ENCODE measurements at places on chromosomes 2 and 18. TPM values are rescaled to one million over a fixed set of nuclear protein-coding genes. Genes with fewer than 3 reads are reported as not detected.

GRCh38 chr2:187403568-187404260, 44.3 kb downstream of the CALCRL start:
- no peaks in the 10 kb centered on the region for H3K27me3 ChIP-seq
- H3K4me1 ChIP-seq, result no peaks in the 10 kb centered on the region
- no peaks in the 10 kb centered on the region for H3K36me3 ChIP-seq
- peak overlapping the region; percentile 84 for H3K27ac ChIP-seq
- peak overlapping the region; percentile 21 for H3K4me3 ChIP-seq
- peak; percentile 41 for DNase-seq

- peaks cover 17% of the 10 kb centered on the region for H3K36me3 ChIP-seq
- peaks cover 11% of the 10 kb centered on the region for H3K4me1 ChIP-seq
Observed at GRCh38 chr18:46401486-46402070, 255.4 kb downstream of the LOXHD1 start.

DNA sequence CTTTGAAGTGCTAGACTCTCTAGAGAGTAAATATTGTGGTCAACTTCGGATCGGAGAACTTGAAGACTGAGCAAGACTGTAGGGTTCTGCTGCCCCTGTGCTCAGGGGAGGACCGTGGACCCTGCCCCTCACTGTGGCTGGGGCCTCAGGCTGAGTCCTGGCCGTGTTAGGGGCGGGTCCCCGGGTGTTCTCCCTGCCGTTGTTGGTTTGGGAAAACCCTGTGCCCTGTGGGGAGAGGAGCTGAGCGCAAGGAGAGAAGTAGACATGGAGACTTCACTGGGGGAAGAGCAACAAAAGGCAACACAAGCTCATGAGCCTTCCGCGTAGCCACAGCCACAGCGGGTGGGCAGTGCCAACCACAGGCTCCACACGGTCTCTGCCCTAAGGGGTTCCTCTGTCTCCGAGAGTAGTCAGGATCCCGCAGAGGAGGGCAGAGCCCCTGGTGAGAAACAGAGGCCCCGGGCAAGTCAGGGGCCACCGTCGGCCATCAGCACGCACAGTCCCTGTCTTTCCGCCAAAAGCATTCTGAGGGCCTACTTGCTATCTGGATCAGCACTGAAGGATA, 53.1 kb downstream of the NTSR2 start:
- peaks cover 42% of the 10 kb centered on the region for H3K36me3 ChIP-seq
- no peak overlapping the region for H3K27ac ChIP-seq
- no peak for DNase-seq
- H3K4me1 ChIP-seq, result peaks cover 11% of the 10 kb centered on the region
- no peak overlapping the region for H3K4me3 ChIP-seq

DNA sequence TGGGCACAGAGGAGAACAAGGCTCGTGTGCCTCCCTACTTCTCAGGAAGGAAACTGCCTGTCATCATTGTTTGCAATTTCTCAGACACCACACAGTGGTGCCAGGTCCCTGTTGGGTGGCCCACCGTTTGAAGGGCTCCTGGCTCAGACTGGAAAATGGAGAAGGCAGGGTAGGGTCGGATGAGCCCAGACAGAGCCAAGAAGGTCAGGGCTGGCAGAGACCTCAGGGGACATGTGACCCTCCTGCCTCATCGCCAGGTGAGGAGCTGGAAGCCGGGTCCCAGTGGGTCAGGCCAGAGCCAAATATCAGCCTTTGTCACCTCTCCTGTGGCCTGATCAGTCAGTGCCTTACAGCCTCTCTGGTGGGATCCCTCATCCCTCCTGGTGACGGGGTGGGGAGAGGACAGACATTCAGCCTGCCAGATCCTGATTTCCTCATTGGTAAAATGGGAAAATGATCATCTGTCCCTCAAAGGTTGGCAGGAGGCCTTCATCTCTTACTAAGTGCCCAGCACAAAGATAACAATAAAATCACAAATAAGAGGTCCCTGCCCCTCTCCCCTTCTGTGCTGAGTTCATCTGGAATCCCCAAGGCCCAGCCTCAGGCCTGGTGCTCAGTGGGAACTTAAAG, 117.6 kb downstream of the CAPN13 start:
- H3K4me1 ChIP-seq, result peaks cover 19% of the 10 kb centered on the region
- no peak overlapping the region for H3K27ac ChIP-seq

- H3K36me3 ChIP-seq, result no peaks in the 10 kb centered on the region
- peak overlapping the region; percentile 1 for H3K27ac ChIP-seq
- peaks cover 38% of the 10 kb centered on the region for H3K27me3 ChIP-seq
- no peak for DNase-seq
Observed at GRCh38 chr2:120733238-120733932, 2.3 kb upstream of the GLI2 start.

Gene AGXT
- polyA plus RNA-seq, result not detected

Gene STON1
- polyA plus RNA-seq, result 19.5 TPM
